Tibial nerve (tissue), 4 donors: ENCODE measurements at places on chromosomes 6 and 20.

GRCh38 chr6:3750317-3751076, 1.0 kb downstream of the PXDC1 start:
- H3K27me3 ChIP-seq, result no peaks in the 10 kb centered on the region
- no peaks in the 10 kb centered on the region for H3K36me3 ChIP-seq
- peak overlapping the region; percentile 99 for H3K27ac ChIP-seq
- H3K4me3 ChIP-seq, result peak overlapping the region; percentile 56
- peak; percentile 89 for DNase-seq

DNA sequence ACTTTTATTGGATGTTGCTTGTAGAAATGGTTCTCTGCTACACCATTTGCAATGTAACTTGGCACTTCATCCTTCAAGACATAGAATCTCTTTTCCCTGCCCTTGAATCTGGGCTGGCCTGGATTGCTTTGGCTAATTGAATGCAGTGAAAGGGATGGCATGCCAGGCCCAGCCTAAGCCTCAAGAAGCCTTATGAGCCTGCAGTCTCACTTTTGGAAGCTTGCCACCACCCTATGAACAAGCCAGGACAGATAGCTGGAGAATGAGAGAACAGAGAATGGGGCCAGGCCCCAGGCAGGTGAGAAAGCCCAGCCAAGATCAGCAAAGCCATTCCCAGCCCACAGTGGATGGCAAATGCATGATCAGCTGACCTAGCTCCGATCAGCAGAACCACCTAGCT, 350.7 kb upstream of the RNF24 start:
- no peak overlapping the region for H3K4me3 ChIP-seq
- H3K4me1 ChIP-seq, result no peaks in the 10 kb centered on the region
- DNase-seq, result no peak
- H3K27ac ChIP-seq, result no peak overlapping the region

- H3K4me3 ChIP-seq, result no peak overlapping the region
- no peaks in the 10 kb centered on the region for H3K27me3 ChIP-seq
- H3K27ac ChIP-seq, result no peak overlapping the region
- H3K36me3 ChIP-seq, result no peaks in the 10 kb centered on the region
- no peaks in the 10 kb centered on the region for H3K4me1 ChIP-seq
- DNase-seq, result no peak
These were observed 164.3 kb upstream of the PROKR2 start for GRCh38 chr20:5480824-5481600.

DNA sequence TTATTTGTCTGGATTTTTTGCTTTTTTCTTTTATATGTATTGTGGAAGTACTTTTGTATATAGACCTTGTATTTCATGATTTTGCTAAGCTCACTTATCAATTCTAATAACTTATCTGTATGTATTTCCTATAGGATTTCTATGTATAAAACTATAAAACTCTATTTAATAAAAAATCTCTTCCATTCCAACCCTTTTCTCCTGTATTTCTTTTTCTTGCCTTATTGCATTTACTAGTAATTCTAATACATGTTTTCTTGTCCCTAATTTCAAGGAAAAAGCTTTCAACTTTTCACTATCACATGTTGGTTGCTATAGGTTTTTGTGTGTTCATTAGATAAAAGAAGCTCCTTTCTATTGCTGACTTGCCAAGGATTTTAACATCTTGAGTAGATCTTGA, 125.3 kb downstream of the MBOAT1 start:
- H3K4me1 ChIP-seq, result no peaks in the 10 kb centered on the region
- no peak overlapping the region for H3K4me3 ChIP-seq
- DNase-seq, result no peak
- H3K36me3 ChIP-seq, result no peaks in the 10 kb centered on the region
- no peaks in the 10 kb centered on the region for H3K27me3 ChIP-seq

DNA sequence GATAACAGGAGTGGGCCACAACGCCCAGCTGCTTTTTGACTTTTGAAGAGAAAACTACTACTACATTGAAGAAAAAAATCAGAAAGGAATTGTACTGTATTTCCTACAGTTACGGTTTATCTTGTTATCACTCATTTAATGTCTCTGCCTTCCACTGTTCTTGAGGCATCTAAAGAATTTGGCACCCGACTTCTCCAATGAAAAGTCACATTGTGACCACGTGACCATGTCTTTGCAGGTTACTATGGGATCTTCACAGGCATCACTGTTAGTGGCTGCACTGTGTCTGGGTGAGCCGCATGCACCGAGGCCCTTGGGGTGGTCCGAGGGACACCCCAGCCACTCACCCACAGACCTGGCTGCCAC, 26.8 kb downstream of the RRBP1 start:
- H3K4me1 ChIP-seq, result peaks cover 19% of the 10 kb centered on the region
- H3K27ac ChIP-seq, result no peak overlapping the region
- peaks cover 35% of the 10 kb centered on the region for H3K36me3 ChIP-seq
- no peak for DNase-seq
- no peak overlapping the region for H3K4me3 ChIP-seq
- H3K27me3 ChIP-seq, result no peaks in the 10 kb centered on the region

DNA sequence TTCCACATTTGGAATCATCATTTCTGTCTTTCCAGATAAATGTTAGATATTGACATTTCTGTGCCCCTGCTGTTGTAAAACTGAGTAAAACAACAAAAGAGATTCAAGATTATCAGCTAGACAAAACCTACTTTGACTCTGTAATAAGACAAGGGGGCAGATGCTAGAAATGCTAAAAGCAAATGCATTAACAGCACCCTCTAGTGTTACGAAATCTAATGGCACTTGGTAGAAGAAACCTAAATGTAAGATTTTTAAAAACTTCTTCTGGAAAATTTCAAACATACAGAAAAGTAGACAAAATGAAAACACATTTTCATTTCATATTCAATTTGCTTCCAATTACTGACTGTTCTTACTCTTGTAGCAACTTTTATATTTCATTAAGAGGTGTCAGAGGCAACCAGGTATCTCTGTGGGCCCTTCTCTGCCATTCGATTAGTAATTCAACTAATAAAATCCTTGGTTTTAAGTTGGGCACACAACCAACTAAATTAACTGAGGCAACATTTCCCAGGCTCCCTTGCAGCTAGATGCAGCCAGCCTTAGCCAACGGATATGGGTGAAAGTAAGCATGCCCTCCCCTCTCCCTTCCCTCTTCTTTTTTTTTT, 45.0 kb downstream of the SLC23A2 start:
- H3K36me3 ChIP-seq, result peaks cover 5% of the 10 kb centered on the region
- peaks cover 5% of the 10 kb centered on the region for H3K4me1 ChIP-seq
- no peak overlapping the region for H3K4me3 ChIP-seq
- H3K27ac ChIP-seq, result no peak overlapping the region

- no peak overlapping the region for H3K4me3 ChIP-seq
- peaks cover 93% of the 10 kb centered on the region for H3K27me3 ChIP-seq
- no peak for DNase-seq
- H3K36me3 ChIP-seq, result no peaks in the 10 kb centered on the region
These were observed 11.8 kb upstream of the KCNQ2 start for GRCh38 chr20:63484236-63484635.

DNA sequence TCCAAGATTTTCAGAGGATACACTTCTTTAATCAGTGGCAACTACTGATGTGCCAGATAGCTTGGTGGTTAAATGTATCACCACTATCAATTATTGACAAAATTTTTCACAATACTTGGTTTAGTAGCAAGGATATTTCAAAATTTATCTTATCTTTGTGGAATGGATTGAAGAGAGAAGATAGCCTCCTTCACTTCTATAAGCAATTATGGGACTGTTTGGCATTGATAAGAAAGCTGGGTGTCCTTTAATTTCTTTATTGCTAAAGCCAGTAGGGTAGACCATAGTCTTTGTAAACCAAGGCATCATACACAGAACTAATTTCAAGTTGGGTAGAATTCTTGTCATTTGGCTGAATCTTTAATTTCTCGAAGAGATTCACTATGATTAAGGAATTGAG, 4.9 kb upstream of the RNF182 start:
- H3K27ac ChIP-seq, result no peak overlapping the region
- H3K27me3 ChIP-seq, result no peaks in the 10 kb centered on the region
- no peaks in the 10 kb centered on the region for H3K36me3 ChIP-seq
- no peaks in the 10 kb centered on the region for H3K4me1 ChIP-seq
- DNase-seq, result no peak
- H3K4me3 ChIP-seq, result no peak overlapping the region

DNA sequence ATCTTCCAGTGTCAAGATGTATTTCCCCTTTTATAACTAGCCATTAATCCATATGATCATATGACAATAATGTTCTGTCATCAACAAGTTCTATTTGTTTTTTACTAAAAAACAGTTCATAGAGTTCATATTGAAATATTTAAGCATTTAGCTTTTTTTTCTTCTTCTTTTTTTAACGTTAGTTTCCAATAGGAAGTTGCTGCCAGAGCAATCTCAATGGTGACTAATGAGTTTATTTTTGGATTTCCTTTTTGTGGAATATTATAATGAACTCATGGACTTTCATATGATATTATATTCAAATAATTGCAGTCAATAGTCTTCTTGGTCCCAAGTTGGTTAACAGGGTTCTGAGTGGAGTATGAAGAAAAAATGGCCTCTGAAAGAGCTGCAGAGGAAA, 343.3 kb downstream of the BCKDHB start:
- H3K4me1 ChIP-seq, result no peaks in the 10 kb centered on the region
- H3K36me3 ChIP-seq, result no peaks in the 10 kb centered on the region
- H3K27ac ChIP-seq, result no peak overlapping the region
- no peak for DNase-seq
- no peak overlapping the region for H3K4me3 ChIP-seq

GRCh38 chr6:90403489-90404381, 107.1 kb upstream of the BACH2 start:
- H3K27me3 ChIP-seq, result no peaks in the 10 kb centered on the region
- H3K4me3 ChIP-seq, result no peak overlapping the region
- no peaks in the 10 kb centered on the region for H3K4me1 ChIP-seq
- H3K36me3 ChIP-seq, result no peaks in the 10 kb centered on the region

GRCh38 chr6:104958178-104959025, 1.5 kb downstream of the LIN28B start:
- H3K4me1 ChIP-seq, result no peaks in the 10 kb centered on the region
- DNase-seq, result no peak
- H3K36me3 ChIP-seq, result no peaks in the 10 kb centered on the region
- peaks cover 11% of the 10 kb centered on the region for H3K27me3 ChIP-seq
- H3K27ac ChIP-seq, result no peak overlapping the region

GRCh38 chr6:32949113-32949512, 3.8 kb downstream of the HLA-DMA start:
- no peaks in the 10 kb centered on the region for H3K27me3 ChIP-seq
- H3K4me1 ChIP-seq, result peaks cover 33% of the 10 kb centered on the region
- H3K4me3 ChIP-seq, result no peak overlapping the region
- DNase-seq, result no peak
- peaks cover 4% of the 10 kb centered on the region for H3K36me3 ChIP-seq
- H3K27ac ChIP-seq, result no peak overlapping the region

- no peaks in the 10 kb centered on the region for H3K27me3 ChIP-seq
- H3K36me3 ChIP-seq, result no peaks in the 10 kb centered on the region
- no peak overlapping the region for H3K27ac ChIP-seq
- H3K4me3 ChIP-seq, result no peak overlapping the region
These were observed 66.0 kb upstream of the UTRN start for GRCh38 chr6:144219056-144219685.

DNA sequence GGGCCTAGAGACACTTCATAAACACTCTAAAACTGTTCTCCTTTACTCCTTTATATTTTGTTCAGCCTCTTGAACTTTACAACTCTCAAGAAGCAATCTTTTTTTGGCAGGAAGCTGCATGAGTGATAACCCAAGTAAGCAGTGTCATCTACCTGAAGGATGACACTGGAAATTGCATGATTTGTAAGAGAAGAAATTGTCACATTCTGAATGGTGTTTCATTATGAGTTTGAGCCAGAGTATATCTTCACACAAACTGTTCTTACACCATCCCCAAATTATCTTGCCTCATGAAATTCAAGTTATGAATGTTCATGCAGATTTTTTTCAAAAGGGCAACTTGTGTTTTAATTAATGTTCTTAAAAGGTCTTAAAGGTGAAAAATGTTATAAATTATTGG, 799.3 kb downstream of the TBC1D32 start:
- no peak for DNase-seq
- no peak overlapping the region for H3K4me3 ChIP-seq
- H3K27me3 ChIP-seq, result no peaks in the 10 kb centered on the region
- H3K36me3 ChIP-seq, result no peaks in the 10 kb centered on the region

GRCh38 chr6:17565399-17565798, 34.7 kb upstream of the FAM8A1 start:
- H3K4me1 ChIP-seq, result no peaks in the 10 kb centered on the region
- H3K4me3 ChIP-seq, result no peak overlapping the region
- no peak overlapping the region for H3K27ac ChIP-seq
- H3K27me3 ChIP-seq, result no peaks in the 10 kb centered on the region
- no peak for DNase-seq
- no peaks in the 10 kb centered on the region for H3K36me3 ChIP-seq

DNA sequence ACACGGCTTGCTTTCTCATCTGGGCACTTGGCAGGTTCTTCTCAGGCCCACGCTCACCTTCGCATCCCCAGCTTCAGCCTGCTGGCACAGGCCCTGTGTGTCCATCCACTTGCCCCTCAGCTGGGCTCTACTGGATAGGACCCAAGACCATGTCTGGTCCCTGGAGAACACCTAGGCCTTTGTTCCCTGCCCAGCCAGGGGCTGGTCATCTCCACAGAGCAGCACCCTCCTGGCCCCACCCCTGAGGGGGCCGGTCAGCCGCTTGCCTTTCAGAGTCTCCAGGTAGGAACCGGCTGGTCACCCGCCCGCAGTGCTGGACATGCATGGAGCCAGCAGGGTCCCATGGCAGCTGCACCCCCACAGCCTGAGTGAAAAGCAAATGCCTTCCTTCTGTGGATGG, 191.2 kb downstream of the SYNDIG1 start:
- no peak for DNase-seq
- no peak overlapping the region for H3K4me3 ChIP-seq
- no peaks in the 10 kb centered on the region for H3K4me1 ChIP-seq
- no peak overlapping the region for H3K27ac ChIP-seq

DNA sequence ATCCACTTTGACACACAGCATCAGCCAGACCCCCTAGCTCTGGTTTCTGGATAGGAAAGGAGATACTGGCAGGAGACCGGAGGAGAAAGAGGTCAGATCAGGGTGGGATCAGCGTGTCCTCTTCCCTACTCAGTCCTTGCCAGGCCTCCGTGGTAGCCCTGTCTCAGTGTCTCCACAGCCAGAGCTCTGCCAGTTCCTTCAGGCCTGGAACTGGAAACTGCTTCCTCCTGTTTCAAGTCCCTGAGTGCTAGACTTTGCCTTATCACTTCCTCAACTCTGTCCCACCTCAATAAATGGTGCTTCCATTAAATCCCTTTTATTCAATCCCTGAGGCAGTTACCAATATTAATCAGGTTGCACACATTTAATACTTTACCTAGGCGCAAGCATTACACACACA, 96.8 kb upstream of the LY86 start:
- H3K4me1 ChIP-seq, result no peaks in the 10 kb centered on the region
- H3K27ac ChIP-seq, result no peak overlapping the region
- H3K4me3 ChIP-seq, result no peak overlapping the region

GRCh38 chr20:56440346-56441007, 27.9 kb upstream of the RTF2 start:
- DNase-seq, result no peak
- H3K27ac ChIP-seq, result no peak overlapping the region
- H3K36me3 ChIP-seq, result no peaks in the 10 kb centered on the region
- no peaks in the 10 kb centered on the region for H3K4me1 ChIP-seq

DNA sequence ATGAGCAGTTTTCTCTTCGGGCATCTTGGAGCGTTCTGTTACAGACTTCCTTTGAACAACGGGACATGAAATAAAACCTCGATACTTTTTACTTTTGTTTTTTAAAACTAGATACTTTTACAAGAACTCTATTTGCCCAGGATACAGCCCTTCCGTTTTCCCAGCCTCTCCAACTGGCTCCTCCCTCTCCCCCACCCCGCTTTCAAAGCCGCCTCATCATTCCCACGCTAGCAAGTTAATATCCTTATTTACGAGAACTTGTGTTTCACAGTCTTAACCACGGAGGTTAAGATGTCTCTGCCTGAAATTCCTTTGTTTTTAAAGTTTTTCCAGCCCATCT, 241 bp upstream of the CFAP206 start:
- H3K36me3 ChIP-seq, result no peaks in the 10 kb centered on the region
- H3K4me3 ChIP-seq, result peak overlapping the region; percentile 68
- H3K27ac ChIP-seq, result peak overlapping the region; percentile 78
- H3K27me3 ChIP-seq, result no peaks in the 10 kb centered on the region
- peaks cover 5% of the 10 kb centered on the region for H3K4me1 ChIP-seq
